ENCODE measurements at places on chromosomes 3 and 15.

GRCh38 chr3:4581920-4582611 lies 88.9 kb downstream of the ITPR1 start:
- no peak for DNase-seq
- no peak overlapping the region for H3K27ac ChIP-seq
- H3K4me3 ChIP-seq: no peak overlapping the region
- H3K4me1 ChIP-seq: peaks cover 8% of the 10 kb centered on the region
- H3K36me3 ChIP-seq: no peaks in the 10 kb centered on the region

DNA sequence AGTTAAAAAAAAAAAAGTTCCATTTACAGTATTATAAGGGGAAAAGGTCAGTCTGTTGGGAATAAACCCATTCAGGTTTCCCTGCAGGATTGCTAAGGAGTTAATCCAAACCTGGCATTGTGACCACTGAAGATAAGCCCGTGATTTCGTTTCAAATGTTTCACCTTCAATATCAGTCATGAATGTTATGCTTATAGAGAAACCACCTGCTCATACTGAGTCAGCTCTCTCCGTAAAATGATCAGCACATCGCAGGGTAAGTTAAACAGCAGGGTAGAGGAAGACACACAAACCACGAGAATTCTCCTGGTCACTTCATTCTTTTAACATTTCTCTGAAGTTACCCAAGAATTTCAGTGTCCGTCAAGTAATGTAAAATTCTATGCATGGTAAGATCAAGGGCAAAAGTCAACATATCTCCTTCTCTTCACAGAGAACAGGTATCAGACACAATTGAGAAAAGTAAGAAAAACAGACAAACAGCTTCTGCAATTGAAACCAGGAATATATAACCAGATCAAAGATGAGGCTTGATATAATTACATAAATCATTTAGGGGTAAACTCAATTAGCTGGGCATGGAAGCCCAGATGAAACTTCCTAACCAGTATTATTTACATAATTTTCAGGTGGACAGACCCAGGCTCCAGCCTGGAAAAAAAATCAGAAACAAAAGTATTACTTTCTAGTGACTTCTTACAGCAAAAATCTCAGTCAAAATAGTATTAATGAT lies 67.6 kb upstream of the ARHGEF3 start:
- H3K27ac ChIP-seq: no peak overlapping the region
- no peak overlapping the region for H3K4me3 ChIP-seq
- no peaks in the 10 kb centered on the region for H3K36me3 ChIP-seq
- no peaks in the 10 kb centered on the region for H3K27me3 ChIP-seq
- DNase-seq: no peak

DNA sequence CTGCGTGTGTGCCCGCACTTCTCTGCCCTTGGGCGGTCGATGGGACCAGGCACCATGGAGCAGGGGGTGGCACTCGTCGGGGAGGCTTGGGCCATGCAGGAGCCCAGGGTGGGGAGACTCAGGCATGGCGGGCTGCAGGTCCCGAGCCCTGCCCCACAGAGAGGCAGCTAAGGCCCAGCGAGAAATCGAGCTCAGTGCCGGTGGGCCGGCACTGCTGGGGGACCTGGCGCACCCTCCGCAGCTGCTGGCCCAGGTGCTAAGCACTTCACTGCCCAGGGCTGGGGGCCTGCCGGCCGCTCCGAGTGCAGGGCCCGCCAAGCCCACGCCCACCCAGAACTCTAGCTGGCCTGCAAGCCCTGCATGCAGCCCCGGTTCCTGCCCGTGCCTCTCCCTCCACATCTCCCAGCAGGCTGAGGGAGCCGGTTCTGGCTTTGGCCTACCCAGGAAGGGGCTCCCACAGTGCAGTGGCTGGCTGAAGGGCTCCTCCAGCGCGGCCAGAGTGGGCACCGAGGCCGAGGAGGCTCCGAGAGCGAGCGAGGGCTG lies 553 bp upstream of the RTP4 start:
- H3K36me3 ChIP-seq: no peaks in the 10 kb centered on the region
- no peak for DNase-seq
- no peak overlapping the region for H3K4me3 ChIP-seq

DNA sequence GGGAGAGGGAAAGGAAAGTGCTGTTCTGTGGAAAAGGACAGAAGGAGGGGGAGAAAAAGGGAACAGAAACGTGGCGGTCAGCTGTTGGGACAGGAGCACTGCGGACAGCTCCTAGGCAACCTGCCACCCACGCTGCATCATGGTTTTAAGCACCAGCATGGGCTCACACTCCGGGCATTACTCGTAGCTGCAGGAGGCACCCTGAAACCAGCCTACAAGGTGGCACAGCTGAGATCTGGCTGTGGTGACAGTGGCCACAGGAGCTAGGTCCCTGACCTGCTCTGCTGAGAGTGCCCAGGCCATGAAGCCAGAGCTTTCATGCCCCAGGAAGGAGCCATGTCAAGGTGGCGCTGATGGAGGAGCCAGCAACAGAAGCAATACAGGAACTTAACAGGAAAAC lies 161.4 kb upstream of the ST8SIA2 start:
- H3K4me3 ChIP-seq: no peak overlapping the region
- H3K4me1 ChIP-seq: no peaks in the 10 kb centered on the region
- no peak for DNase-seq
- no peak overlapping the region for H3K27ac ChIP-seq

GRCh38 chr15:70271422-70272088 lies 173.8 kb upstream of the TLE3 start:
- H3K36me3 ChIP-seq: no peaks in the 10 kb centered on the region
- DNase-seq: peak; percentile 16
- H3K4me3 ChIP-seq: no peak overlapping the region
- no peak overlapping the region for H3K27ac ChIP-seq

GRCh38 chr3:130345487-130346079 lies at the start of gene COL6A5:
TSS of gene COL6A5 (plus strand) at chr3:130345672. CDS start at chr3:130373639, 27,967 bp downstream.
- H3K36me3 ChIP-seq: no peaks in the 10 kb centered on the region
- peaks cover 40% of the 10 kb centered on the region for H3K4me1 ChIP-seq
- DNase-seq: peak; percentile 80
- H3K27ac ChIP-seq: peak within 1 kb of the TSS; percentile 96
- H3K4me3 ChIP-seq: peak within 1 kb of the TSS; percentile 59
- no peaks in the 10 kb centered on the region for H3K27me3 ChIP-seq

- no peaks in the 10 kb centered on the region for H3K4me1 ChIP-seq
- H3K36me3 ChIP-seq: no peaks in the 10 kb centered on the region
- no peak overlapping the region for H3K4me3 ChIP-seq
Observed at GRCh38 chr3:138381950-138382715, 33.8 kb downstream of the MRAS start.

All from K562 (cell line).